Activated CD4-positive, alpha-beta T cell treated with anti-CD3 and anti-CD28 coated beads, Interleukin-2, amount 50 U/mL, for 4 hours (primary cell): ENCODE measurements at places on chromosomes 3 and 15.

- DNase-seq, result no peak
Observed at GRCh38 chr3:16085884-16086608, 88.4 kb upstream of the GALNT15 start.

DNA sequence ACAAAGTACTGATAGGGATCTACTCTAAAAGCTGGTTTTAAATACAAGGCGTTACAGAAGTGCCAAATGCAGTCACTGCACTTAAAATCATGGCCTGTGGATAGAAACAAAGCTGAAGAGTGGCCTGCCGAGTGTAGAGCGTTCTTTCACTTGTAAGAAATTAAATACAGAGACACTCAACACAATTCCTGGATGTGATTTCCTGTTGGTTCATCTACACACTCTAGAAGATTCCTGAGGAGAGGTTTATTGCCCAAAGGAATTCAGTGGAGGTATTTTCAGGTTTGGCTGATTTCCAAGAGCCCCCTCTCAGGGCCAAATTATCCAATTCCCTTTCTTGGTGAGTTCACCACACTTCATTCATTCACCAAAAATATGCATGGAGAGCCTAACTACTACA is 200.3 kb upstream of the IL12A start:
- no peak for DNase-seq

- peak; percentile 15 for DNase-seq
Observed at GRCh38 chr15:85329561-85330422, 50.6 kb upstream of the AKAP13 start.

GRCh38 chr3:159861369-159861987 is 127.2 kb upstream of the IL12A start:
- no peak for DNase-seq

GRCh38 chr3:167882057-167882667 is 146.6 kb downstream of the SERPINI1 start:
- no peak for DNase-seq

GRCh38 chr15:63905558-63906265 is 72.0 kb upstream of the HERC1 start:
- no peak for DNase-seq

- no peak for DNase-seq
Observed at GRCh38 chr3:35194666-35195065, 444.7 kb upstream of the ARPP21 start.

DNA sequence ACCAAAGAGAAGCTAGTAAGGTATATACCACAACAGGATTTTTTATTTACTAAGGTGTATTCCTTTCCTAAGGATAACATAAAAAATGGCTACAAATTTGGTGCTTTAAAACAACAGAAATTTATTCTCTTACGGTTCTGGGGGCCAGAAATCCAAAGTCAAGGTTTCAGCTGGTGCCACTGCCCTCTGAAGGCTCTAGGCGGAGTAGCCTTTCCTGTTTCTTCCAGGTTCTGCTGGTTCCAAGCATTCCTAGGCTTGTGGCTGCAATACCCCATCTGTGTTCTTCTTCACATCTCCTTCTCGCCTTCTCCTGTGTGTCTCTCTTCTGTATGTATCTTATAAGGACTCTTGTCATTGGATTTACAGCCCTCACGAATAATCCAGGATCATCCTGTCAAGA is 549.9 kb downstream of the GRM7 start:
- no peak for DNase-seq

DNA sequence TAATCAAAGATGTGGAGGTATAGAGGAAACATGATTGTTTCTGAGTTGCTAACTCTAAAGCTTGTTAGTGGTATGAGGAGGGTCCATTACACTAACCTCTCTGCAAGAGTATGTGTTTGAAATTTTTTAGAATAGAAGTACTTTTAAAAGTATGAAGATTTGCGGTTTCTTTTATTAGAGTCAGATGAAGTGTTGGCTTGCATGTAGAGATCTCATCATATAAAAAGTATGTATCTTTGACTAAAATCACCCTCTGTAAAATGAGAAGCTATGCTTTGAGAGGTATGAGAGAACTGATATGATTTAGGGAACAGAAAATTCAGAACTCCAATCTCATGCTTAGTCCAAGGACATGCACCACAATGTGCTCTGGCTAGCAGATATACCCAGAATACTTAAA is 140.4 kb upstream of the MBNL1 start:
- DNase-seq, result no peak

- DNase-seq, result no peak
Observed at GRCh38 chr3:31724651-31725050, 191.9 kb downstream of the STT3B start.

DNA sequence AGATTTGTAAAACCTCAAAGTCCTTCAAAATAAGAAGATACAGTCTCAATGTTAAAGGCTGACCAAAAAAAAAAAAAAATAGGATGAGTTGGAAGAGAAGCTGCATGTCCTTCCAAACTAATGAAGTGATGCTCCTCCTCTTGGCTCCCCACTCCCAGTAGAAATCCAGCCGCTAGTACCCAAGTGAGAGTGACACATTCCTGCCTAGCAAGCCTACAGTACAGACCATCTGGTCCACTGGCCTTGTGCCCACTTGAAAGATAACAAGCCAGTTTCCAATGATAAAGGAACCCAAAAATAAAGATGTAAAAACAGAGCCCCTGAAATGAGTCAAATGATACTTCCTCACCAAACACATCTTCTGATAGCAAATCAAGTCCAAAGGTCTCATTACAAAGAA is 258.7 kb upstream of the NSMCE3 start:
- no peak for DNase-seq

- no peak for DNase-seq
Observed at GRCh38 chr3:151686257-151686656, 47.5 kb upstream of the AADACL2 start.

GRCh38 chr3:48505968-48506504 is 2.1 kb upstream of the SHISA5 start:
- DNase-seq, result no peak

DNA sequence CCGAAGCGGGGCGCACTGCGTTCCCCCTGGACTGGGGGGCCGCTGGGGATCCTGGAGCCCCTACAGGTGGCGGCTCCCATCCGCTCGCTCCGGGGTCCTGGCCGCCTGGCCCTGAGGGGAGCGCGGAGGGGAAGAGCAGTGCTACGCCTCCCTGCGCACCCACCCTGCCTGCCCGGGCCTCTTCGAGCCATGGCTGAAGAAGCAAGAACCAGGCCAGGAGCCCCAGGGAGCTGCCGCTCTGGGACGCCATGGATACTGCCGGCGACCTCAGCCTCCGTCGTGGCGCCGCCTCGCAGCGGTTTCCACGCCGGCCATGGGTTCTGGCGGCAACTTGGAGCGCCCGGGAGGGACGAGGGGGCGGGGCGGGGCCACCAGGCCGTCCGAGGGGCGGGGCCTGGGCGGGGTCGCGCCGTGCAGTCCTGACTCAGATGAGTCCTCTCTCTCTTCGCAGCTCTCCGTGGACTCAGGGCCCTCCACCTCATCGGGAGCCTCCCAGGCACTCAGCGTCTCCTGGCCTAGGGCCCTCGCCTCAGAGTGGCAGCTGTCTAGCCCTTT is 50.9 kb downstream of the MYL3 start:
- peak; percentile 68 for DNase-seq
